ENCODE measurements at places on chromosomes 11 and 22.

DNA sequence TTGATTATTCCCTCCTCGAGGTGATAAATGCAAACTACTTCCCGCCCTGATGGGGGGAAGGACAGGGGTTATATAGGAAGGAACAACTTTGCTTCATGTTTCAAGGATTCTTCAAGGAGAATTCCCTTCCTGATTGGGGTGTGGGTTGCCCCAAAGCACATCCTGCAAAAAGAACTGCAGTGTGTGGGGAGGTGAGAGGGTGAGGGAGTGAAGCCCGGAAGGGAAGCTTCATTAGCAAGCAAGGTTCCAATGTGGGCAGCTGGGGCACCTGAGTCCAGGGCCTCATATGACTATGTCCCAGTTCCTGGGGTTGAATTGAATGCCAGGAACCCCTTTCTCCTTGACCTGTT, 326.0 kb downstream of the MN1 start:
- H3K4me1 ChIP-seq = peaks cover 2% of the 10 kb centered on the region
- no peak overlapping the region for H3K4me3 ChIP-seq
- H3K27me3 ChIP-seq = peaks cover 14% of the 10 kb centered on the region
- no peaks in the 10 kb centered on the region for H3K36me3 ChIP-seq

DNA sequence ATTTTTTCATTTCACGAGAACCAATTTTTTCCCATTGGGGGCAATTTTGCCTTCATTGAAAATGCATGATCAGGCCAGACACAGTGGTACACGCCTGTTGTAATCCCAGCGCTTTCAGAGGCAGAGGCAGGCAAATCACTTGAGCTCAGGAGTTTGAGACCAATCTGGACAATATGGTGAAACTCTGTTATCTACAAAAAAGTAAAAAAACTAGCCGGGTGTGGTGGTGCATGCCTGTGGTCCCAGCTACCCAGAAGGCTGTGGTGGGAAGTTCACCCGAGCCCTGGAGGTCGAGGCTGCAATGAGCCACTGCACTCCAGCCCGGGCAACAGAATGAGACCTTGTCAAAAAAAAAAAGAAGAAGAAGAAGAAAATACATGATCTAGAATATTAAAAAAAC, 19.2 kb upstream of the UPK3A start:
- H3K27ac ChIP-seq = no peak overlapping the region
- H3K4me3 ChIP-seq = no peak overlapping the region
- DNase-seq = no peak
- H3K36me3 ChIP-seq = no peaks in the 10 kb centered on the region
- peaks cover 16% of the 10 kb centered on the region for H3K27me3 ChIP-seq
- H3K4me1 ChIP-seq = peaks cover 12% of the 10 kb centered on the region

DNA sequence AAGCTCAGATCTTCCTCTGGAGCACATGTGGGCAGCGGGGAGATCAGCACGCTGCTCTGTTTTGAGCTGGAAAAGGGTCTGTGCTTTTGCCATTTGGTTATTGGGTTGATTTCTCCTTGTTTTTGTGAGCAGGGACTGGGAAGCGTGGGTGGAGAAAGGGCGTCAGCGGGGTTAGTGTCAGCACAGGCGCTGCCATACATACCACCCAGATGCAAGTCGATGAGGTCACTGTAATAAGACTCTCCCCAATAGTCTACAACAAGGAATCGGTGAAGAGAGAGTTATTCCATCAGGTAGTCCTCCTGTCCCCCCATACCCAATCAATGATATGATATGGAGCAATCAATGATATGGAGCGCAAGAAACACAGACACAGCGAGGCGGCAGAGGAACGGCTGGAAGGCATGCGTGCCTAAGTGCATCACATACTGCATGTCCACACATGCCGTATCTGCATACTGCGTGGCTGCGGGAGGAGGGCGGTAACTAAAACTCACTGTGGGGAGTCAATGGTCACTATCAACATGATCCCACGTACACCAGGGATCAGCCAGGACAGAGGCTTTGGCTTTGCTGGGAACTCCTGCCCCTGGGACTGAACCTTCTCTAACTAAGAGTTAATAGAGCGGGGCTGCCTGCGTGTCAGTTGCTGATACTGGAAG, 29.5 kb upstream of the BID start:
- peaks cover 14% of the 10 kb centered on the region for H3K4me1 ChIP-seq
- H3K36me3 ChIP-seq = peaks cover 7% of the 10 kb centered on the region
- H3K27ac ChIP-seq = no peak overlapping the region
- peaks cover 5% of the 10 kb centered on the region for H3K27me3 ChIP-seq

GRCh38 chr22:42300259-42301076, 30.0 kb upstream of the TCF20 start:
- no peak for DNase-seq
- no peak overlapping the region for H3K27ac ChIP-seq
- H3K4me3 ChIP-seq = peak overlapping the region; percentile 57
- peaks cover 44% of the 10 kb centered on the region for H3K4me1 ChIP-seq

GRCh38 chr11:60740573-60740972, 16.1 kb downstream of the MS4A18 start:
- H3K36me3 ChIP-seq = peaks cover 5% of the 10 kb centered on the region
- H3K4me3 ChIP-seq = no peak overlapping the region
- DNase-seq = no peak

DNA sequence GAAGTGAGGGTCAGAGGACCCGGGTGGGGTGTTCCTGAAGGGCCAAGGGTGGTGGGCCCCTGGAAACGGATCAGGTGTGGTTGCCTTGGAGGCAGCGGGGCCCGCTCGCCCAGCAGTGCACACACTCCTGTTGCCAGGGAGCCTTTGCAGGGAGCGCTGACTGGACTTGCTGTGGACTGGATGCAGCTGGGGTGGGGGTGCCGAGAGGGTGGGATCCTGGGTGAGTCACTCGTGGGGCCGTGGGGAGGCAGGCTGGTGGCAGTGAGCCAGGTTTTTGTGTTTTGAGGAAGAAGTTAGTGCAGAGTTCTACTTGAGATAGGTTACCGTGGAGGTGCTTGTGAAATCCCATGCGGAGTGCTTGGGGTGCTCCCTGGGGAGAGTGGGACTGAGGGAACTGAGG, 1.3 kb downstream of the MRPL23 start:
- no peak overlapping the region for H3K4me3 ChIP-seq
- no peaks in the 10 kb centered on the region for H3K27me3 ChIP-seq
- H3K36me3 ChIP-seq = no peaks in the 10 kb centered on the region
- H3K4me1 ChIP-seq = no peaks in the 10 kb centered on the region
- no peak overlapping the region for H3K27ac ChIP-seq

DNA sequence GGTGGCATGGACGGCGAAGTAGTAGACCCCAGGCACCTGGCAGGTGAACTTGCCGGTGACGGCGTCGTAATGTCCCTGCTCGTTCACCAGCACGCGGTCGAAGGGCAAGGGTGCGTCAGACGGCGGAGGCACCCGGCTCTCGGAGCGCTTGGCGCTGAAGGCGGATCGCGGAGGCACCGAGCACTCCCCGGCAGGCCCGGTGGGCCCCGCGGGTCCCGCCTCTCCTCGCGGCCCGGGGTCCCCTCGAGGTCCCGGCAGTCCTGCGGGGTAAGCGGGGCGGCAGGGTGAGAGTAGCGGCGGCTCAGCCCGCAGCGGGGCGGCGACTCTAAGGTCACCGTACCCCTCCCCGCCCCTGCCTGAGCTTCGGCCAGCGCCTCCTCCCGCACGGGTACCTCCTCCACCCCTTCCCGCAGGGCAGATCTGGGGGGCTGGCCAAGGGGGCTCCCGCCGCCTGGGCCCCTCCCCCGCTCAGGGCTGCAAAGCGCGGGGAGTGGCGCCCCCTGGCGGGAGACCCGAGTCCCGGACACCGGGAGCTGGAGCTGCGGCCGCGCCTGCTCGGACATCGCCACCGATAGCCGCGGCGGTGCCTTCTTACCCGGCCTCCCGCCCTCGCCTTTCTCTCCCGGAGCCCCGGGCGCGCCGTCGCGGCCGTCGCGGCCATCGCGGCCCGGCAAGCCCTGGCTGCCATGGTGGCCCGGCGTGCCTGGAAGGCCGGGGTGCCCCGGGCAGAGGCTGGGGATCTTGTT, 921 bp downstream of the C1QTNF5 start:
- peak; percentile 89 for DNase-seq
- H3K36me3 ChIP-seq = no peaks in the 10 kb centered on the region
- H3K27ac ChIP-seq = no peak overlapping the region
- H3K27me3 ChIP-seq = peaks cover 17% of the 10 kb centered on the region
- H3K4me3 ChIP-seq = peak overlapping the region; percentile 52
- peaks cover 8% of the 10 kb centered on the region for H3K4me1 ChIP-seq

DNA sequence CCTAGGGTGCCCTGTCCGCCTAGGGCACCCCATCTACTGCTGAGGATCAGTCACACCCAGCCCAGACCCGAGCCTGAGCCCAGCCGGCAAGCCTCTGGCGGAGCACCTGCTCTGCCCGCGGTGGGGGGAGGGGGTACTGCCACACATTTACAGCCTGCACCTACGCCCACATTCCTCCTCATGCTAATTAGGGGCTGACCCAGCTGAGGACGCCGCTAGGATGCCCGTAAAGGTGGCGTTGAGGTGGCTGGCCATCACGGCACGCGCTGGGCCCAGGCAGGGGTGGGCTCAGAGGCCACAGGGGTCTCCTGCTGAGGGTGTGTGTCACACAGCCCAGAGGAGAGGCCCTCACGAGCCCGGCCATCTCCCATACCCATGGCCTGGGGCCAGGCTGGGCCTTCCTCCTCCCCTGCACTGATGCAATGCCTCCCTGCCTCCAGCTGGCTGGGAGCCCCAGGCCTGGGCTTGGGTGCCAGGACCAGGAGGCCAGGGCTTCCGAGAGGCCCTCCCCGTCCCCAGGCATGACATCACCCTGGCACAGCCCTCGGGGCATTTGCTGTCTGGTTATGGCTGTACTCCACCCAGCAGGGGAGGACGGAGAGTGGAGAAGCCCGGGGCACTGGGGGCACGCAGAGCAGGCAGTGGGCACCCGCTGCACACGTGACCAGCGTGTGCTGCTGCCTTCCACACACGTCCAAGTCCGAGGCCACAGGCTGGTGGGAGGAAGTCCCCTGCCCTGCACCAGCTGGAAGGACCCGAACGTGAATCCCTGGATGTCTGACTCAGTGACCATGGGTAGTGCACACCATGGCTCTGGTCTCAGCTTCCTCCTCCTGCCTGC, 12.7 kb downstream of the DUSP8 start:
- peaks cover 4% of the 10 kb centered on the region for H3K4me1 ChIP-seq
- H3K4me3 ChIP-seq = no peak overlapping the region
- H3K27me3 ChIP-seq = peaks cover 11% of the 10 kb centered on the region
- DNase-seq = peak; percentile 22
- H3K36me3 ChIP-seq = no peaks in the 10 kb centered on the region
- H3K27ac ChIP-seq = no peak overlapping the region

DNA sequence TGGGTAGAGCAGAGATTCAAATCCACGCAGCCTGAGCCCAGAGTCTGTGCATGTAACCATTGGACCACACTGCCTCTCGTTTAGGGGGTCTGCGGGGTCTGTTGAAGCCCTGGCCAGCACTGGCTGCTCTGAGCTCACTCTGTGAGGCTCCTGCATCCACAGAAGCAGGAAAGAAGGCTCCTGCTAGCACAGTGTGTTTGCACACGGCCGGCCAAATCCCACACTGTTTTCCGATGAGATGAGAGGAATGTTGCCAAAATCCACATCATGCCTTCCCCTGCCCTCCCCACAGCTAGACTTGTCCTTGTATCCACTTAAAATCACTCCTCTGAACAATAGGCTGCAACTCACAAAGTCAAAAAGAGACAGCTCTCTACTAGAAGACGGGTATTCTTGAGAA, 10.6 kb upstream of the SLC22A12 start:
- H3K4me3 ChIP-seq = no peak overlapping the region
- H3K4me1 ChIP-seq = no peaks in the 10 kb centered on the region
- peaks cover 7% of the 10 kb centered on the region for H3K27me3 ChIP-seq
- no peak for DNase-seq
- H3K36me3 ChIP-seq = peaks cover 6% of the 10 kb centered on the region

DNA sequence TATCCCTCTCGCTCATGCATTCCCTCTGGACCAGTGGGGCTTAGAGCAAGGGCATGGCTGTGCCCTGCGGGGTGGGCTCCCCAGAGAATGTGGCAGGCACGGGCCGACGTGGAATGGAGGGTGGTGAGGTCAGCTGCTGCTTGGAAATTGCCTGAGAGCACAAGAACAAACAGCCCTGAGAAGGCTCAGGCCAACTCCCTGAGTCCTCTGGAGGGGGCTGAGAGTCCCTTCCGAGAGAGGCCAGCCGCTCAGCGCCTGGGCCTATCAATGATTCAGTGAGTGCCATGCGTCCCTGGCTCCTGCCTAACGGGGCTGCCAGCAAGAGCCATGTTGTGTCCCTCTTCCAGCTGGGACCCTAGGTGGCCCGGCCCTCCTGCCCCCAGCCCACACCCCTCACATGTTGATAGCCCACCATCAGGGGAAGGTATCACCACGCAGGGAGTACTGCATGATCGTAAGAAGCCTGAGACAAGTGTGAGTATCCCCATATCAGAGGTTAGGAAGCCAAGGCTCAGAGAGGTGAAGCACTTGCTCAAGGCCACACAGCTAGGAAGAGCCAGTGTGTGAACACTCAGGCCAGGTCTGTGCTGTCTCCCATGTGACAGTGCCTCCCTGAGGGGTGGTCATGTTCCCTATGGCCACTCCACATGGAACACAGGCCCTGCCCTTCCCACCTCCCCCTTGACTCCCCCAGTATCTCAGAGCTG, 55.8 kb downstream of the NECTIN1 start:
- H3K4me3 ChIP-seq = no peak overlapping the region
- peaks cover 10% of the 10 kb centered on the region for H3K27me3 ChIP-seq
- H3K27ac ChIP-seq = no peak overlapping the region
- H3K4me1 ChIP-seq = peaks cover 16% of the 10 kb centered on the region
- H3K36me3 ChIP-seq = peaks cover 15% of the 10 kb centered on the region

- no peak overlapping the region for H3K27ac ChIP-seq
- no peak overlapping the region for H3K4me3 ChIP-seq
- H3K36me3 ChIP-seq = no peaks in the 10 kb centered on the region
- no peaks in the 10 kb centered on the region for H3K4me1 ChIP-seq
- DNase-seq = no peak
Observed at GRCh38 chr11:15228331-15228849, 113.7 kb downstream of the INSC start.

DNA sequence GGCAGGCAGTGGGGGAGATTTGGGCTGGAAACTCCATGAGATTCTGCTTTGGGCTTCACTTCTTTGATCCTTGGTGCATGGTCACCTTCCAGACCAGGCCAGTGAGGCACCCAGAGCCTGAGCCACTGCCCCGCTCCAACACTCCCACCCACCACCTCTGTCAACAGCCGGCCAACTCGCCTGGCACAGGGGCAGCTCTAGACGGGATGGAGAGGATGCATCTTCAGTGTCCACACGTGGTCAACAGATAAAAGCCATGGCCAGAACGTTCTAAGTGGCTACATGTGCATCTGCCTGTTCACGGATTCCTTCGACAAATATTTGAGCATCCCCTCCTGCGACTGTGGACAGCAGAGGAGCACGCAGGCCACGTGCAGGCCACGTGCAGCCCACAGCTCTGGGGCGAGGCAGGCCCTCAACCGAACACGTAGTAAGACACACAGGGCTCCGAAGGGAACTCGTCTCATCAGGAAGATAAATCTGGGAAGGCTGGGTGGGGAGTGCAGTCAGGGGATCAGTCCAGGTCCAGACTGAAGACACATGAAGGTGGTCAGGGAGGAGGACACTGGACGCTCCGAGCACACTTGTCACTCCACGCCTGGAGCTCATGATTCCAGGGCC, 1.2 kb downstream of the LRRC56 start:
- no peaks in the 10 kb centered on the region for H3K36me3 ChIP-seq

Measured in glutamatergic neuron (in vitro differentiated cells).